ENCODE measurements at places on chromosomes 5 and 9.

DNA sequence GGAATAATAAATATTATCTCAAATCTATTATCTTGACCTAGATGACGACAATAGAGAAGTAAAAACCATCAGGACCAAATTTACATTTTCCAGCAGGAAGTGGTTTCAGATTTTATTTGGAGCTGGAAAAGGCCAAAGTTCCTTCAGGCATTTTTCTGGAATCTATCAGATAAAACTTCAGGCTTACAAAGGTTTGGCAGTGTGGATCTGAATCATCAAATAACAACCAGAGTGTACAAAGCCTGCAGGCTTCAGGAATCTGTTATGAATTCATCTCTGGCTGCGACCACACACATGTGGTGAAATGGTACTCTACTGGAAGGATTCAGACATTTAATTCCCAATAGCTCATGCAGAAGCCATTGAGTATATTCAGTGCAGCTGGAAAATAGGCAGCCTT lies 726.4 kb upstream of the GRAMD2B start:
- no peak for DNase-seq

- DNase-seq: no peak
Measured at GRCh38 chr5:44365345-44365744, 23.9 kb downstream of the FGF10 start.

- no peak for DNase-seq
Measured at GRCh38 chr5:39106322-39106721, 32.1 kb upstream of the RICTOR start.

DNA sequence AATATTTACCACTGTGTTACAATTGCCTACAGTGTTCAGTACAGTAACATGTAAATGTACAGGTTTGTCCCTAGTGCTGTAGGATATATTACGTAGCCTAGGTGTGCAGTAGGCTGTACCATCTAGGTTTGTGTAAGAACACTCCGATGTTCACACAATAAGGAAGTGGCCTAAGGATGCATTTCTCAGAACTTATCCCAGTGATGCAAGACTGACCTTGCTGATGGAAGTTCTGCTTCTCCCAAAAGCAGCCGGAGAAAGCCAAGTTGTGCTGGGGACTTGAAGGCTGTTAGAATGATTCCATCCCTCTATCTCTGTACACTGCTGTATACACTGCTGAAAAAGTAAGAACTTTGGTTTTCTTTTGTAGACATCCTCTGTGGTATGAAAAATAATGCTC lies 21.6 kb downstream of the NEUROG1 start:
- no peak for DNase-seq

GRCh38 chr5:14880688-14881087 lies 9.1 kb upstream of the ANKH start:
- no peak for DNase-seq

GRCh38 chr9:38362852-38363588 lies 29.5 kb upstream of the ALDH1B1 start:
- no peak for DNase-seq

All from stimulated activated CD8-positive, alpha-beta memory T cell treated with anti-CD3 and anti-CD28 coated beads, Interleukin-15, amount 100 ng/mL, for 4 hours (primary cell).